T-helper 1 cell treated with Interleukin-12 subunit alpha and Interleukin-12 subunit beta and Interleukin-4 antibody, amounts not matched to agents 30 ng/mL and 1 ng/mL, for 36 hours (primary cell): ENCODE measurements at places on chromosomes 3 and 15. TPM values are rescaled to one million over a fixed set of nuclear protein-coding genes. Genes with fewer than 3 reads are reported as not detected.

MRPL3 gene
- 75.1 and 78.8 TPM in 2 replicates for total RNA-seq

GORASP1 gene
- 46.4 and 49.0 TPM in 2 replicates for total RNA-seq

AMOTL2 gene
- not detected in 2 replicates for total RNA-seq

NR1I2 gene
- not detected in 2 replicates for total RNA-seq

PRSS50 gene
- not detected in 2 replicates for total RNA-seq

DPPA4 gene
- total RNA-seq = not detected in 2 replicates

TGM4 gene
- not detected in 2 replicates for total RNA-seq

PLD1 gene
- 0.85 and 0.88 TPM in 2 replicates for total RNA-seq

TP63 gene
- 0.83 and 1.0 TPM in 2 replicates for total RNA-seq

ITGB5 gene
- total RNA-seq = 0.59 and 0.73 TPM in 2 replicates

GOLGA8H gene
- total RNA-seq = 0.12 TPM in 1 of 2 replicates, not detected in the other

PATL2 gene
- total RNA-seq = 60.5 and 62.1 TPM in 2 replicates

TTC21A gene
- total RNA-seq = 5.1 and 6.1 TPM in 2 replicates

GNL3 gene
- total RNA-seq = 105 and 113 TPM in 2 replicates

GOLGA8G gene
- total RNA-seq = not detected in 2 replicates

GJD2 gene
- total RNA-seq = not detected in 2 replicates

TSPAN3 gene
- total RNA-seq = 19.2 and 19.5 TPM in 2 replicates
